ENCODE measurements at places on chromosomes 12 and 14. TPM values are rescaled to one million over a fixed set of nuclear protein-coding genes. Genes with fewer than 3 reads are reported as not detected.

The CPM gene
- 8.5 TPM for total RNA-seq

The RTN1 gene
- not detected for total RNA-seq

The GUCY2C gene
- total RNA-seq, result not detected

The PPP4R3A gene
- 36.8 TPM for total RNA-seq

The AKAP6 gene
- 14.3 TPM for total RNA-seq

The NTS gene
- total RNA-seq, result not detected

The COX8C gene
- total RNA-seq, result not detected

The LRRIQ1 gene
- total RNA-seq, result 0.11 TPM

The TAS2R30 gene
- 0.13 TPM for total RNA-seq

The RHOJ gene
- total RNA-seq, result 1.6 TPM

The ASIC1 gene
- 0.13 TPM for total RNA-seq

The PWP1 gene
- 73.7 TPM for total RNA-seq

The IKZF4 gene
- 1.4 TPM for total RNA-seq

The SMAGP gene
- total RNA-seq, result 18.8 TPM

The TPPP2 gene
- not detected for total RNA-seq

The HSPB8 gene
- 11.1 TPM for total RNA-seq

The DDIT3 gene
- total RNA-seq, result 13.2 TPM

The GLTP gene
- 96.5 TPM for total RNA-seq

The TMEM119 gene
- total RNA-seq, result 93.2 TPM

The CLECL1 gene
- not detected for total RNA-seq

The TAS2R50 gene
- total RNA-seq, result not detected

The SRGAP1 gene
- 13.0 TPM for total RNA-seq

The ALX1 gene
- total RNA-seq, result not detected

The NKX2-8 gene
- not detected for total RNA-seq

The PRICKLE1 gene
- total RNA-seq, result 13.2 TPM

The TDRD9 gene
- not detected for total RNA-seq

The PMEL gene
- 0.13 TPM for total RNA-seq

The NINJ2 gene
- 5.2 TPM for total RNA-seq

The FANCM gene
- 4.6 TPM for total RNA-seq

The PPFIA2 gene
- total RNA-seq, result not detected

The PPP1CC gene
- total RNA-seq, result 116 TPM

The KCNMB4 gene
- total RNA-seq, result 2.7 TPM

The GNG2 gene
- total RNA-seq, result 14.7 TPM

The ATN1 gene
- total RNA-seq, result 6.5 TPM

The KITLG gene
- total RNA-seq, result 98.4 TPM

The GLIPR1L1 gene
- total RNA-seq, result not detected

The VPS29 gene
- total RNA-seq, result 61.2 TPM

The TRPV4 gene
- total RNA-seq, result 1.6 TPM

The SERPINA9 gene
- not detected for total RNA-seq

The TECPR2 gene
- total RNA-seq, result 10.1 TPM

The ALG10 gene
- 4.3 TPM for total RNA-seq

The ANG gene
- 3.8 TPM for total RNA-seq

The CCDC196 gene
- total RNA-seq, result not detected

The POC1B gene
- 16.8 TPM for total RNA-seq

The CIROP gene
- not detected for total RNA-seq

The NRDE2 gene
- total RNA-seq, result 10.2 TPM

The NGDN gene
- total RNA-seq, result 25.9 TPM

The DEPDC4 gene
- total RNA-seq, result 0.13 TPM

The AQP2 gene
- total RNA-seq, result not detected

The IL26 gene
- total RNA-seq, result not detected

The CCDC184 gene
- total RNA-seq, result 1.0 TPM

The CPNE6 gene
- total RNA-seq, result not detected

All from GM23248 (cell line).